Iris pigment epithelial cell (primary cell): ENCODE measurements at places on chromosomes 2 and 18.

DNA sequence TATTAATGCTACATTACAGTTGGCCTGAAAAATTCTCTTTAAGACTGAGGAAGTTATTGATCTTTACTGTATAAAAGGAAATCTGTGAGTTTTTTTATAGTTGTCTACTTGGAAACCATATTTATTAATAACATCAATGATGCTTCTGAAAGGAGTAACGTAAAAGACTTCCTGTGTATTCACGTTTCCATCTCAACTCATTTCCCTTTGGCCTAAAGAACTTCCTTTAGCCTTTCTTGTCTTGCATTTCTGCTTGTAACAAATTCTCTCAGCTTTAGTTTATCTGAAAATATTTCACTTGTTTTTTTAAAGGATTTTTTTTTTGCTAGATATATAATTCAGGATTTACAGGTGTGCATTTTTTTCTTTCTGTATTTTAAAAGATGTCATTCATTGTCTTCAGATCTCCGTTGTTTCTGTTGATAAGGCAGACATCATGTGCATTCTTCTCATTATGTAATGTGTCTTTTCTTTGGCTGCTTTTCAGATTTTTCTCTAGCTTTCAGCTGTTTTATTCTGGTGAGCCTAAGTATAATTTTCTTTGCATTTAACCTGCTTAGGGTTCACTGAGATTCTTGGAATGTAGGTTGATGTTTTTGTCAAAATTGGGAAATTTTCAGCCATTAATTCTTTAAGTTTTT, 159.0 kb upstream of the DAPL1 start:
- DNase-seq: no peak

- DNase-seq: no peak
These were observed 459 bp upstream of the ATP6V1C2 start for GRCh38 chr2:10720947-10721395.

- no peak for DNase-seq
These were observed 28.2 kb upstream of the GBX2 start for GRCh38 chr2:236196366-236196765.

DNA sequence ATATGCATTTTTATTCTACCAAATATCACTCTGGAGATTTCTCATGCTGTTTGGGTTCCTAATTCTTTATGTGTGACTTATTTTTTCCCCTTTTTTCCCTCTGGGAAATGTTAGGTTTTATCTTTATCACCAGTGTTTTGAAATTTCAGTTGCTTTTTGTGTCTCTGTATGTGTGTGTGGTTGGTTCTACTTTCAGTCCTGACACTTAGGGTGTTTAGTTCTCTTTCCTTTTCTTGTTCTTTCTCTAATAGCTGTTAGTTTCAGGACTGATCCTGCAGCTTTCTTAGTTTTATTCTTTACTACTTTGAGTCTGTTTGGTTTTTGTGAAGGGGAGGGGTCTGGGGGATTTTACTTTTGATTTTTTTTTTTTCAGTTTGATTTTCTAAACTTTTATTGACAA, 23.1 kb downstream of the PPM1B start:
- DNase-seq: no peak

- DNase-seq: no peak
These were observed 161.3 kb upstream of the HNRNPA3 start for GRCh38 chr2:177051278-177051677.
